Esophagus squamous epithelium (tissue), 5 donors: ENCODE measurements at places on chromosomes 2 and 18. TPM values are rescaled to one million over a fixed set of nuclear protein-coding genes. Genes with fewer than 3 reads are reported as not detected.

- H3K4me3 ChIP-seq = no peak overlapping the region
- H3K36me3 ChIP-seq = no peaks in the 10 kb centered on the region
- H3K27ac ChIP-seq = no peak overlapping the region
- no peaks in the 10 kb centered on the region for H3K27me3 ChIP-seq
These were observed 797.0 kb upstream of the CHAC2 start for GRCh38 chr2:52970642-52971041.

KLF11 gene
- 13.2 TPM for total RNA-seq

DNA sequence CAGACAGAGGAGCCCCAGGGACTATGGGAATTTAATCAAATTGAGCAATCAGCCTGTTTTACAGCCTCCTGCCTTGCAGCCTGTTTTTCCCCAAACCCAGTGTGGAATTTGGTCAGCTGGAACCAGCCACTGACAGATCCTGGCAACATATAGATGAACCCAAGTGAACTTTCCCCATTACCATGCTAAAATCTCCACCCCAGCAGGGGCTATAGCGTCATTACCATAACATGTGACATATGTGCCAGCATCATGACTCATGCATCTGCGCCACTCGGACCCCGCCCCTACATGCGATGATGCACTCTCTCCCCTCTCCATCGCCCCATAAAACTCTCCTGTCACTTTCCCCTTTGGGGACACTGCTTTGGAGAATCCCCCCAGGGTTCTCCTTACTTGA lies 17.3 kb upstream of the FEZ2 start:
- no peaks in the 10 kb centered on the region for H3K36me3 ChIP-seq
- H3K4me1 ChIP-seq = no peaks in the 10 kb centered on the region
- no peaks in the 10 kb centered on the region for H3K27me3 ChIP-seq

DNA sequence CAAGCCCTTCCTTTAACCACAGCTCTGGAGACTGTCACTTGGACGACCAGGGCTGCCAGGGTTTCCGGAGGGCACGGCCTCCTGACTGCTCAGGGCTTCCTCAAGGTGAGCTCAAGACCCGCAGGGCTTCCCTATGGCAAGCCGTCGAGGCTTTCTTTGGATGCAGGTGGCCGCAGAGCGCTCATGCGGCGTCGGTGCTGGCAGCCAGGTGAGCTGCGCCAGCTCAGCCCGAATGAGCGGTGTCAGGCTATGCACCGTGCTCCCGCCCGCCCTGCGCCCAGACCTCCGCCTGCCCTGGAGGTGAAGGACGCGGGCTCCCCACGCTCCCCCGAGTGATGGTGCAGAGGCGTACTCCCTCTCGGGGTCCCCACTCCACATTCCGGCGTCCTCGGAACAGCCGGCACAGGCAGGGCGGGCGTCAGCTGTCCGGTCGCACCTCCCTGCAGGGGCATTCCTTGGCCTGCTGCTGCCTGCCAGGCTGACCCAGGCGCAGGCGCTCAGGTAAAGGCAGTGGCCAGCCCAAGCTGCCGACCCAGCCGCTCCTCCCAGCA lies 20.8 kb upstream of the TUBB6 start:
- H3K36me3 ChIP-seq = no peaks in the 10 kb centered on the region
- H3K4me1 ChIP-seq = peaks cover 25% of the 10 kb centered on the region
- H3K27me3 ChIP-seq = no peaks in the 10 kb centered on the region
- H3K27ac ChIP-seq = peak overlapping the region; percentile 81
- no peak for DNase-seq

ACTR2 gene
- total RNA-seq = 70.6 TPM

CACNB4 gene
- total RNA-seq = 7.2 TPM

DNA sequence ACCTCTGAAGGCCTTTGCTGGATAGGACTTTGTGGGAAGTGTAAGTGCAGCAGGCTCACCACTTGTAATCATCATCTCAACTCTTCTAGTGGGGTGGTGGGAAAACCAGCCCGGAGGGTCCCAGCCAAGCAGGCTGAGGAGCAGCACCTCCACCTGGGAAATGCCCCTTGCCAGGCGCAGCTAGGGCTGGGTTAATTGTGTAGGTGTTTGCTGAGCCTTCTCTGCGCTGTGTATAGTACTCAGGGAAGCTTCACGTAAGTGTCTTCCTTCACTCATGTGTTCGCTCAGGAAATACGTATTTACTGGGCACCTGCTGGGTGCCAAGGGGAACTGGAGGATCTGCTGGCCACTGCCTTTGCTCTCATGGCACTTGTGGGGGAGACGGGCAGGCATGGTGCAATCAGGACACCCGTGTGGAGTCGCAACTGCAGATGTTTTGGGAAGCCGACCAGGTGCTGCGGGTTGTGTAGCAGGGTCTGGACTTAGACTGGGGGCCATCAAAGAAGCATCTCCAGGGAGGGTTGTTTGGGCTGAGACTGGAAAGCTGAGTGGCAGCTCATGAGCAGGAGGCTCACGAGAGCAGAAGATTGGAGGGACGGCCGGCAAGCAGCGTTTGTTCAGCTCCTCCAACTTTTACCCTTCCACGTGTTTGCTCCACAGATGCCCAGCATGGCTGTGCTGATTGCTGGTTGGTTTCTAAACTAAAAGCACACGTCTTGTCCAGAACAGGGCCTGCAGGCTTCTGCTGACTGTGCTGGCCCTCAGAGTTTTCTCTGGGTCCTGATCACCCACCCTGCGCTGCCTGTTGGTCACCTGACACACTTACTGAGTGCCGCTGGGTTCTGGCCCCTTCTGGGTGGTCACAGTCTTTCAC lies 164.6 kb downstream of the LDLRAD4 start:
- no peak for DNase-seq
- H3K27ac ChIP-seq = peak overlapping the region; percentile 56
- peaks cover 58% of the 10 kb centered on the region for H3K4me1 ChIP-seq
- H3K4me3 ChIP-seq = no peak overlapping the region
- no peaks in the 10 kb centered on the region for H3K27me3 ChIP-seq

DNA sequence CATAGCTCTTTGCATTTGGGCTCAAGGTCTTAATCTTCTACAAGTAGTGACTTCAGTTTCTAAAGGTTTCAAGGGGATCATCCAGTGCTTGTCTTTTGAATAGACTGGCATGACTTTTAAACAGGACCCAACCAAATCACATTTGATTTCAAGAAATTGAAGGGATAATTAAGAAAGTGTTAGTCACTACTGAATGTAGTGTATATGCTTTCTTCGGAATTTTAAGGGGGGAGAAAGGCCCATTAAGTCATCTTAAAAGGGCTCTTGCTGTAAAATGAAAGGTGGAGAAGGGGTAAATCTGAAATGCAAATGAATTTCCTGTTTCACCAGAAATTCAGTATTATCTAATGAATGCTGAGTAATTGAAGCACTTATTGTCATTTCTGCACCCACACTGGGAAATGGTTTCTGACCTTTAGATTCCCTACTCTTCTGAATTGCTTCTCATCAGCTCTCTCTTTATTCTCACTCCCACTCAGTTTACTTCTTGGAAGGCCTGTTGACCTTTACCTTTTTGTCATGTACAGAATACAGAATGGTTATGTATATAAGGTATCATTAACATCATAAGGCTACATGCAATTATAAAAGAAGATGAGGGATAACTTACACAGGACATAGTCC lies 241.4 kb downstream of the SLC8A1 start:
- H3K27ac ChIP-seq = no peak overlapping the region
- no peak overlapping the region for H3K4me3 ChIP-seq
- no peaks in the 10 kb centered on the region for H3K4me1 ChIP-seq
- no peak for DNase-seq
- H3K36me3 ChIP-seq = no peaks in the 10 kb centered on the region
- no peaks in the 10 kb centered on the region for H3K27me3 ChIP-seq
